H7 (cell line): ENCODE measurements at places on chromosomes 2 and 18. TPM values are rescaled to one million over a fixed set of nuclear protein-coding genes. Genes with fewer than 3 reads are reported as not detected.

MEIS1 gene
- total RNA-seq, result 0.15 and 0.28 TPM in 2 replicates

- DNase-seq, result no peak
Measured at GRCh38 chr18:55219059-55219458, 259.8 kb upstream of the CCDC68 start.

- no peak for DNase-seq
Measured at GRCh38 chr2:149861034-149861433, 273.5 kb upstream of the MMADHC start.

DNA sequence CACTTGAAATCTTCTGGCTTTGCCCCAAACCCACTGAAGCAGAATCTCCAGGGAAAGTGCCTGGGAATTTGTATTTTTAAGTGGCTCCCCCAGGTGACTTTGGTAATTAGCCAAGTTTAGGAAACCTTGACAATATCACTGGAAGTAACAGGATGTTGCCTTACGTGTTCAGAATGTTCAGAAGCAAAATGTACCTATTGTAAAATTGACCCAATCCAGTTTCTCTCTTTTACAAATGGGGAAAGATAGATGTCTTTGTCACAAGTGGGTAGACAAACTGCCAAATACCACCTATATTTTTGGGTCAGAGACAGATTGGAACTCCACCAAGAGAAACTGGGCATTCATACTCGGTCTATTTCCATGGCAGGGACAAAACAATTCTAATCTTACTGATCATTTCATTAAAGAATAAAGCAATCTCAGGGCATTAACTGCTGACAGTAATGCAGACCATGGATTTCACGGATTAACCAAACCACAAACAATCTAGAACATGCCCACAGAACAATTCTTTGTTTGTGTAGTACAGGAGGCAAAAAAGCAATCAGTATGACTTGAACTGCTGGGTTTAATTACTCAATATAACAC lies 255.8 kb downstream of the ERBB4 start:
- DNase-seq, result no peak

GRCh38 chr2:190334479-190335224 lies 8.7 kb upstream of the INPP1 start:
- no peak for DNase-seq

RBMS1 gene
- total RNA-seq, result 46.7 and 53.8 TPM in 2 replicates

CIDEA gene
- 0.15 TPM in 1 of 2 replicates, not detected in the other for total RNA-seq

ZC3H6 gene
- total RNA-seq, result 5.3 and 16.0 TPM in 2 replicates

STPG4 gene
- total RNA-seq, result not detected in 2 replicates

DNA sequence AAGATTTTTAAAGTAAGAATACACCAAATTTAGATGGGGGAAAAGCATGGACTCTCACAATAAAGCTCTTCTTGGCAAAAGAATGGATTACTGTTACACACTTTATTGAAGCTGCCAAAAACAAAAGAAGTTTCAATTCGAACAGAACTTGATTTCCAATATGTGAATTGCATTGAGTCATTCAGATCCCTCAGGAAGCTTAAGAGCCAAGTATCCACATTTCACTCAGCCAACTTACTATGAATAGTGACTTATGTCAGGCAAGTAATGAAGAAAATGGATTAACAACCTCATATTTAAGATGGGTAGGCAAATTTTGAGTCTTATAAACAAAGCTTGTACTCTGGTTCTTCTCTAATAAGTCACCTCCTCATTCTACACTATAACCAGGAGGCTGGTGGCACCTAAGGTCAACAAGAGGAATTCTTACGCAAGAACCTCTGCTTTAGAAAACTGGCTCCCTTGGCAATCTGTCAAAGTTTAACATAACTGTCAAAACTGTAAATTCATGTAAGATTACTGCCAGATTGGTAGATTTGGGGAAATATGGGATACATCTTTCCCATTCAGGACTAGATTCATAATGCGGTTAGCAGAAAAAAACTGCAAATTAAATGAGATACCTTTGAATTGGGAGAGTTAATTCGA lies 6.0 kb downstream of the HADHA start:
- DNase-seq, result no peak

CNRIP1 gene
- total RNA-seq, result 0.80 and 0.81 TPM in 2 replicates

DNA sequence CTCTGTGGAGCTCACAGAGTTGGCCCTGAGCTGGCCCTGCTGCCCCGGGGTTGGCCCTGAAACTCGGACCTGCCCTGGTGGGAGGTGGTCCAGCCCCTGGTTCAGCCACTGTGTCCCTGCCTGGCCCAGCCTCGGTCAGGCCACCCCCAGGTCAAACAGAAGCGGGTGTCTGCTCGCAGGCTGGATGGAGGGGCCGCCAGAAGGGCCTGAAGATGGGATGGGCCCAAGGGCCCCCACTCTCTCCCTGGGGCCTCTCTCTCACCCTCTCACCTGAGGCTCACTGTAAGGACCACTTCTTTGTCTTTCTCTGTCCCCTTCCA lies 25.1 kb upstream of the B3GNT7 start:
- no peak for DNase-seq

- DNase-seq, result no peak
Measured at GRCh38 chr2:100702438-100703109, 117.4 kb upstream of the NPAS2 start.

DNA sequence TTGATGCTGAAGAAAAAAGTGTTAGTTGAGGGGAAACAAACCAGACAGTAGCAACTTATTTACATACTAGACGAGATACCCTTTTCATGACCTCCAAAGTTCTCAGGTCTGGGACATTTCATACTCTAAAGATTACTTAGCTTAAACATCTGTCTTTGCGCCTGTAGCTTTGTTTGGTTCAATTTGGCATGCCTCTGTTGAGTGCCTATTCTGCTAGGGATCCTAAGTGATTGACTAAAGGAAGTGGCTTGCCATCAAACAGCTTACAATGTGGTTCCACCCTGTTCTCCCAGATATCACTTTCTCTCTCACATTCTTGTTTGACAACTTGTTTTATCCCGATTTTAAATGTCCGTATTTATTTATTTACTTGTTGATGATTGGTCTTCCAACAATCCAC lies 488.8 kb downstream of the PARD3B start:
- DNase-seq, result no peak

DNA sequence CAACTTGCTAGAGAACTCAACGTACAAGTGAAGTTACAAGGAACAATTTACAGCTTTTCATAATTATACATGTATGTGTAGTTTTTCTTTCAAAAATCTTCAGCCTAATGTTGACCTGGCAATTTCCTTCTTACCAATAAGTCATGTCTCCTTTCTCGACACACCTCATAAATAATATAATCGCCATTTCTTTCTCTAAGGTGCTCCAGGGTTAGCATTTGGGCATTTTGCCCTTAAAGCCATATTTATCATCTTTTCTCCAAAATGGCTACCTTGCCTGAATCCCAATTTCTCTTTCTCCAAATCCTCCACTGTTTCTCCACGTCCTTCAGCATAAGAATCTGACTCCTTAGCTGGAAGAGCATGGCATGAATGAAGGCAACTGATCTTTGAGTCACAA lies 50.3 kb upstream of the RAB27B start:
- no peak for DNase-seq

EPB41L3 gene
- total RNA-seq, result 44.2 and 50.2 TPM in 2 replicates

CYP27A1 gene
- 14.3 and 15.4 TPM in 2 replicates for total RNA-seq

WNT6 gene
- total RNA-seq, result not detected in 2 replicates

PAPOLG gene
- total RNA-seq, result 26.0 and 33.9 TPM in 2 replicates

CRACDL gene
- total RNA-seq, result 0.04 and 0.24 TPM in 2 replicates

GRCh38 chr18:32438173-32438572 lies 32.5 kb downstream of the GAREM1 start:
- no peak for DNase-seq

DNA sequence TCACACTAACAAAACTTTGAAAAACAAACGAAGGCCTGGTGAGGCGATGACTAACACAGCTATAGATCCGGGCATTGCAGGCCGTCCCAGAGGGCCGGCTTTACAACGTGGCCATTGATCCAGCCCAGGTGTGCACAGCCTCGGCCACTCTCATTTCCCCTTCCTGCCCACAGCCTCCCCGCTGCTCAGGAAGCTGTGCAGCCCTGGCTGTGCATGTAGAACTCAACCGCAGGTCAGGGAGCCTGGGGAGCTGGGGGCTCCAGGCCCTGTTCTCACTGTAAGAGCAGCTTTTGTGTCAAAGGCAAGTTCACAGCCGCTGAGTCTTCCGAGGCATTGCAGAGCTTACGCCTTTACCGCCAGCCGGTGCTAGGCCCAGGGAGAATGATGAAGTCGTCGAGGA lies 87.2 kb downstream of the LONRF2 start:
- DNase-seq, result peak; percentile 38

- DNase-seq, result no peak
Measured at GRCh38 chr2:33378556-33379210, 97.8 kb upstream of the RASGRP3 start.

GPR39 gene
- total RNA-seq, result 0.85 and 6.2 TPM in 2 replicates

DNA sequence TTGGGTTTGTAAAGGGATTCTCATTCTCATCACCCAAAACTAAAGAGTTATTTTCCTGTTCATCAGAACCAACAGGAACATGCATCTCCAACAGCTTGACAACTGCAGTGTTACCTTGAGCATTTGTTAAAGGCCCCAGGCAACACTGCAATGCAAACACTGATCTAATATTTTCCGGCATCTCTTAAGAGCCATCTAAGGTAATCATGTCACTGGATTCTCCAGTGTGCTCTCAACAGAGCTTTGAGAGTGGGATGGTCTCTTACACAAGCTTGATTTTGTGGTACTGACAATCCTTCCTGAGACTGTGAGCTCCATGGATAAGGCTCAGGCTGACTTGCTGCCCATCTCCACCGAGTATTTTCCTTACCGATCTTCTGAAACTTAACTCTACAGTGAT lies 90.5 kb upstream of the ITGB6 start:
- no peak for DNase-seq

GRCh38 chr2:130820279-130820861 lies 16.3 kb upstream of the ARHGEF4 start:
- peak; percentile 67 for DNase-seq

GALNT3 gene
- total RNA-seq, result 8.0 and 17.1 TPM in 2 replicates

GRCh38 chr2:181632733-181633401 lies 24.0 kb downstream of the CERKL start:
- no peak for DNase-seq

DNA sequence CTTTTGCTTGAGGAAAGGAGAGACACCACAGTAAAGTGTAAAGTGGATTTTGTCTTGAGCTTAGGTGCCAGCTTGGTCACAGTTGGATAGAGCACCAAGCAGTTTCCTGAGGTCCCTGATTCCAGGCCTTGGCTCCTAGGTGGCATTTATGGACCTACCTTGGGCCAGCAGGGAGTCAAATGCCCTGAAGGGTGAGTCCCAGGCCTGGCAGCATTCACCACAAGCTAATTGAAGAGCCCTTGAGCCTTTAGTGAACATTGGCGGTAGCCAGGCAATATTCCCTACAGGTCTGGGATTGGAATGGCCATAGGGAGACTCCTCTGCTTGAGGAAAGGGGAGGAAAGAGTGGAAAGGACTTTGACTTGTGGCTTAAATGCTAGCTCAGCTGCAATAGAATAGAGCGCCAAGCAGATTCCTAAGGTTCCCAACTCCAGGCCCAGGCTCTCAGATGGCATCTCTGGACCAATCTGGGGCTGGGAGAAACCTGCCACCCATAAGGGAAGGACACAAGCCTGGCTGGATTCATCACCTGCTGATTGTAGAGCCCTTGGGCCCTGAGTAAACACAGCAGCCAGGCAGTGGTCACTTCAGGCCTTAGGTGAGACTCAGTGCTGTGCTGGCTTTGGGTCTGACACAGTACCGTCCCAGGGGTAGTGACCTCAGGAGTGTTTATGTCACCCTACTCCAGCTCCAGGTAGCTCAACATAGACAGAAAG lies 137.5 kb upstream of the OTOS start:
- DNase-seq, result no peak

DNA sequence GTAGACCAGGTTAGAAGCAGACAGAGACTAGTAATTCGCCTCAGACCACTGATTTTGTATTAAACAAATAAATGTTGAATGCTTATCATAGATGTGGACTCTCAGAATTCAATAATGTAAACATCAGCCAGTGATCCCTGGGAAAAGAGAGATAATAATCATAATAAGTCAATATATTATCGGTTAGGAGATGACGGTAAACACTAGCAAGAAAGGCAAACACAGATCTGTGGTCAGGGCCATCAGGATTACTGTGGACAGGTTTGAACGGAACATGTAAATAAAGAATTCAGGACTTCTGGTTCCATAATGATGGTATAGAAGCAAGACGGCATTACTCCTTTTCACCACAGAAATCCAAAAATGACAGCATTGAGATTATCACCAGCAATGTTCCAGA lies 861.6 kb downstream of the CBLN2 start:
- no peak for DNase-seq
